ENCODE measurements at places on chromosomes 1 and 21. TPM values are rescaled to one million over a fixed set of nuclear protein-coding genes. Genes with fewer than 3 reads are reported as not detected.

LEMD1 gene
- total RNA-seq, result 2.5 TPM

MX1 gene
- total RNA-seq, result 106 TPM

AQP10 gene
- total RNA-seq, result not detected

NCAM2 gene
- not detected for total RNA-seq

MARK1 gene
- not detected for total RNA-seq

LCE2A gene
- total RNA-seq, result not detected

FAM151A gene
- total RNA-seq, result not detected

TSTD1 gene
- total RNA-seq, result 77.7 TPM

CD1D gene
- total RNA-seq, result not detected
